NCI-H1436 treated with DMSO at 0.1 percent for 48 hours (cell line): ENCODE measurements at places on chromosomes 1 and 21.

GRCh38 chr1:76080552-76081079 is 6.1 kb downstream of the ST6GALNAC3 start:
- no peak for DNase-seq

GRCh38 chr1:38000529-38001455 is 4.5 kb downstream of the FHL3 start:
- no peak for DNase-seq

DNA sequence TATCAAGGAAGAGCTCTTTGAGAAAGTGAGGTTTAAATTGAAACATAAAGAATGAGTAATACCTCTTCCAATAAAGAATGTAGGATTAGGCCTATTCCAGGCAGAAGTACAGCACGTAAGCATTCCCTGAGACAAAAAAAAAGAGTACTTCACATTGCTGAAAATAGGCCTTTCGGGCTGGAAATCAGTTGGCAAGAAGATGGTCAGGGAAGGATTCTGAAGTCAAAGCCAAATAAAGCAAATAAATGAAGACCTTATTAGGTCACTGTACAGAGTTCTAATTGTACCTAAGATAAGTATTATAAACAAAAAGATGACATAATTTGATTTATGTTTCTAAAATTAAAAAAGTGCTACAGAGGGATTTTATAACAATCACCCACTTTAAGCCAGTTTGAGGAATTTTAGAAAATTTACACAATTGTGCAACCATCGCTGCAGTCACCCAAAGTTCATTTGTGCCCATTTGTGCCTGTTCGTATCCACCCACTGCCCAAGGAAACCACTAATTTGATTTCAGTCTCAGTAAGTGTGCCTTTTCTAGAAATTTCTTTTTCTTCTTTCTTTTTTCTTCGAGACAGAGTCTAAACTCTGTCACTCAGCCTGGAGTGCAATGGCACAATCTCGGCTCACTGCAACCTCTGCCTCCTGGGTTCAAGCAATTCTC is 58.6 kb downstream of the FMO4 start:
- DNase-seq: no peak

DNA sequence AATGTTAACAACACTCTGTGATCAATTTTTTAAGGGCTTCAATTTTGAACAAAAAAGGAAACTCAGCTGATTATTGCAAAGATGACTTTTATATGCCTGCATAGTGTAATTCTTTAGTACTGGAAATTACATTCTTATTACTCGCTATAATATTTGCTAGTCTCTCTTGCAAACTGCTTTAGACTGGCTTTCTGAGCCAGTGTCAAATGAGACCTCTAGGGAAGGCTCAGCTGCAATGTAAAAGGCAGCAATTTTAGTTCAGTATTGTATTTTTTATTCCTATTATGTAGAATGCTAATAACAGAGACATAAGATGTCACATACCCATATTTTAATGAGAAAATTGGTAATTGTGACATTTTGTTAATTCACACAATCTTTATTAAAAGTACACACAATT is 338.1 kb upstream of the LYPLAL1 start:
- no peak for DNase-seq

DNA sequence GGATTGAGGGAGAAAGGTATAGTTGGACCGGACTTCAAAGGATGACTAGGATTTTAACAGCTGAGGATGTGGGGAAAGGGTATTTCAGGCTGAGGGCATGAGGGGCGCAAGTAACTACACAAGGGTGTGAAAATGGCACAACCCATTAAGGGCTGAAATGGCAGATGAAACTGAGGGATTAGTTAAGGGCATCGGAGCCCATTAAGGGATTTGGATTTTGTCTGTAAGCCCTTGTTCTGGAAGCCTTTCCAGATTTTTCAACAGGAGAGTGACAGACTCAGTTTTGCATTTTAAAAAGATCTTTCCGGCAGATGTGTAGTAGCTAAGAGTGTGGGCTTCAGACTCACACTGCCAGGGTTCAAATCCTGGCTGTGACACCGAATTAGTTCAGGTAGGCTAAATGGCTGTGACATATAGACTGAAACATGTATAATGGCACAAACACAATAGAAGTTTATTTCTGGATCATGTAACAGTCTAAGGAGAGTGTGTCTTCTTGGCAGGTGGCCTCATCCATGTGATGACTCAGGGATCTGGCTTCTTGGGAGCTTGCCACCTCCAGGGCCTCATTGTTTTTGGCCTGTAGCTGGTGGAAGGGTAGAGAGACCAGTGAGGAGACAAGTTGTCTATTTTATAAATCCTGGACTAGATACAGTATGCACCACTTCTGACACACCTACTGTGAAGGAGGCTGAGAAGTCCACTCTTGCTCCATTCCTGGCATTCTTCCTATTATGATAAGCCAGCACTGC is 49.6 kb downstream of the UBE2T start:
- no peak for DNase-seq

DNA sequence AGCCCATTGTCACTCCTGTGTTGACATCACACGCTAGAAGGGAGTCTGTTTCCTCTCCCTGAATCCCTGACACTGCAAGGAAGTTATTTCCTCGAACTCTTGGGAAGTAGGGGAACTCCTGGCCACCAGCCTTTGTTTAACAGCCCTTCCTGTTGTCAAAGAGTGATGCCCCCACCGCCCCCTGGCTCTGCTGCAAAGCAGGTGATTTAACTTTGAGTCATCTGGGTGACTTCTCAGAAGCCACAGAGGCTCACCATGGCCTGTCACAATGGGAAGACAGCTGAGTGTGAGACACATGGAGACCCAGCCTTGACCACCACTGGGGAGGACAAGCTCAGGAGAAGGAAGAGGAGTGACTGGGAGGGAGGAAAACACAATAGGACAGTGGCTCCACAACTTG is 182.8 kb downstream of the PSMG1 start:
- no peak for DNase-seq

- no peak for DNase-seq
Observed at GRCh38 chr1:84693005-84693404, 2.7 kb upstream of the SSX2IP start.

DNA sequence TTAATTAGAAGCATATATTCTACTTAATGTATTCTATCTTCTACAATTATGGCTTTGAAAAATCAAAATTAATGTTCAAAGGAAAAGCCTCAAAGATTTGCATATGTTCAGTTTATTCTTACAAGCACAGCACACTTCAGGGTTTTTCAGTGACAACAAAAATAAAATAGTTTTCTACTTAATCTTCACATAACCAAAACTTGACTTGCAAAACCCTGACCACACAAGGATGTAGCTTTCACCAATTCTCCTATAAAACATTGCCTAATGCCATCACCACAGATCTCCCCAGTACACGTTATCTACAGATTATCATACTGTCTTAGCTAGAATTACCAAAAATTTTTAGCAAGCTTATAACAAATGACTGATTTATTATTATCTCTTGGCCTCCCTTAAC is 23.3 kb downstream of the LPAR3 start:
- no peak for DNase-seq

DNA sequence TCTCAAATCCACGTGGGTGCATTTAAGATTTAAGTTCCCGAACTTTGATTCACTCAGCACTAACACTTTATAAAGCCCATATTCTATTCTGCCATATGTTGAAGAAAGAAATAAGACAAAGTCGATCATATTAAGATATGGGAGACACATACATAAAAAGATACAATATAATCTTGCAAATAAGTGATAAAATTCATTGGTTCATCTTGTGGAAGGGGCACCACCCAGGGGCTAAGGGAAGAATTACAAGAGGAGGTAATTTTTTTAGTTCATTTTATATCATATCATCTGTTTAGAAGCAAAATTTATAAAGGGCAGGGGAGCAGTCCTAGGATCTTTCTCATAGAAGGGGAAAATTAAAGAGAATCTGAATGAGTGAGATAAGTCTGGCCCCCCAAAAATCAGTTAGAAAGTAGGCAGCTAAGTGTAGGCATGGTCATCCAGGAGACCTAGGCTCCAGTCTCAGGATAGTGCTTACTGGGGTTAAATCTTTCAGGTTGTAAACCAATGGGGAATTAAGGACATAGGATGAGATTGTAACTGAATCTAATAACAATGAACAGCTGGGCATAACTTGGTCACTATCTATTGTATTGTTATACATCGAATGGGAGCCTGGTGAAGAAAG is 124.2 kb upstream of the L1TD1 start:
- no peak for DNase-seq

DNA sequence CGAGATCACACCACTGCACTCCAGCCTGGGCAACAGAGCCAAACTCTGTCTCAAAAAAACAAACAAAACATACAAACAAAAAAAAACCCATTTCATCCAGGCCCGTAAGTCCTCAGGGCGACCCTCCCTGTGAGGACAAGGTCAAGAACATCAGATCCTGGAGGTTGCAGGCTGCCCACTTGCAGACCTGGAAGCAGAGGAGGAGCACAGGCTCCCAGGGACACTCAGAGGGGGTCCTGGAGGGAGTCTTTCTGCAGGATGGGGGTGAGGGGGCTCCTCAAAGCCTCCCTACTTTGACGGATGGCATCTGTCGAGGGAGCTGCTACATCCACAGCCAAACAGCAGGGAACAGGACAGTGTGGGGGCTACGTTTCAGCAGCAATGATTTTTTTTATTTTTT is 47.2 kb downstream of the RIPK4 start:
- no peak for DNase-seq

DNA sequence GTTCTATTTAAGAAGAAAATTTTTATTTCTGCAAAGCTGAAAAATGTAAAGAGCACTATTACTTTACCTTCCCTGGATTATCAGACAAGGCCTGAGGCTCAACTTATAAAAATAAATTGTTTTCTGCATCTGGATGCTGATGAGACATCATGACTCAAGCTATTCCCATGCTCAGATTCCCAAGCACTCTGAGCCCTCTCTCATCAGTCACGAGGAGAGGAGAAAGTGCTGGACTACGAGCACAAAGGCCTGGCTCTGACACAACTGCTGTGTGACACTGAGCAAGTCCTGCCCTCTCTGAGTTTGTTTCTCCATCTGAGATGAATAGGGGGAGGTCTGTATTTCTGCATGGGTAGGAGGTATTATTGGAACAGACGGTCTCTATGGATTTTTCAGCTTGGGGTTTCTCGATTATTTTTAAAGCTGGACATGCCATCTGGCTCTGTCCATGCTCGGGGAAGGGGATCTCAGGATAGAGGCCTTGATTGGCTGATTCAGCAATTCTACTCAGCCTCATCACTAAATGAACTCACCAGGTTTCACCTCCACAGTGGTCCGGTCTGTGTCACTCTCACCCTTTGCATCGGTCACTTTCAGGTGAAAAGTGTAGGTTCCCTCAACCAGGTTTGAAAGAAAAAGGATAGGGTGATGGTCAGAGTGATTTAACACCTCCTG is 107.7 kb downstream of the KIAA0319L start:
- DNase-seq: no peak

DNA sequence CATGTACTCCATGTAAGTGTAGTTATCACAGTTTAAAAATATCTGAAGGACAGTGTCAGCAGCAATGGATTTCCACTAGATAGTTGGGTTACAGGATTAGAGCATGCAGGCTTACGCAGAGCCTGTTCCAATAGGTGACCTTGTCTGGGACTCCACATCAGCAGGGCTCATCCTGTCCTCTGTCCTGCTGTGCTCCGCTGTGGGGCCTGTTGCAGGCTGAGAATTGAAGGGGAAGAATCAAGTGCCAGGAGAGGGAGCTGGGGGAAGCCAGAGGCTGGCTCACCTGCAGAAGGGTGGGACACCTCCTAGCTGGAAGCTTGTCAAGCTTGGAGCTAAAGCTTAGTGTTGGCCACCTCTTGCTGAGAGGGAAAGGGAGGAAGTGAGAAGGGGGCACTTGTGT is 62.8 kb downstream of the XCL2 start:
- DNase-seq: no peak

DNA sequence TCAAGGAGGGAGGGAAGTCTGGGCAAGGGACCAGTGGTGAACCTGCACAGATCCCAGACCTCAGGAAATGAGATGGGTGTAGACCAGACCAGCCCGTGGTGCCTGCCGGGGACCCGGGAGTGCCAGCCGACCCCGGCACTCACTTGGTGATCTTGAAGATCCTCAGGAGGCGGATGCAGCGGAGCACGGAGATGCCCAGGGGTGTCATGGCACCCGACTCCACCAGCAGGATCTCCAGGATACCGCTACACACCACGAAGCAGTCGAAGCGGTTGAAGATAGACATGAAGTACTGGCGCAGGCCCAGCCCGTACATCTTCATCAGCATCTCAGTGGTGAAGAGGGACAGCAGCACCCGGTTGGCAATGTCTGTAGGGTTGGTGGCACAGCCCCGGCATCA is 34.5 kb downstream of the CACNA1S start:
- no peak for DNase-seq

DNA sequence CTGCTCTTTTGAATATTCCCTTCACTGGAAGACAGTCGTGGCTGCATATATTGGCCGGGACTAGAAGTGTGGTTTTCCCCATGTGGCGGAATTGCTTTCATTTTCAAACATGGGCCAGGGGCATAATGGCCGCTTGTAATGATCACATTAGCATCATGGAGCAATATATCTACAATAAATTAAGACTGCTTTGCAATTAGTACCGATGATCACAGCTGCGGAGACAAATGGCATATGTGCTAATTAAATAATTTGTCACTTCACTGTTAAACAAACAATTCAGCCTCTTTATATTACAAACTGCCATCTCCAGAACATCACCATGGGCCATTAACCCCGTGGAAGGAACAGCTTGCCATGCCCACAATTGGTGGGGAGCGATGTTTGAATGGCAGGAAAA is 68.2 kb upstream of the OLIG2 start:
- DNase-seq: no peak

GRCh38 chr1:67339623-67340343 is 32.1 kb downstream of the IL12RB2 start:
- no peak for DNase-seq

DNA sequence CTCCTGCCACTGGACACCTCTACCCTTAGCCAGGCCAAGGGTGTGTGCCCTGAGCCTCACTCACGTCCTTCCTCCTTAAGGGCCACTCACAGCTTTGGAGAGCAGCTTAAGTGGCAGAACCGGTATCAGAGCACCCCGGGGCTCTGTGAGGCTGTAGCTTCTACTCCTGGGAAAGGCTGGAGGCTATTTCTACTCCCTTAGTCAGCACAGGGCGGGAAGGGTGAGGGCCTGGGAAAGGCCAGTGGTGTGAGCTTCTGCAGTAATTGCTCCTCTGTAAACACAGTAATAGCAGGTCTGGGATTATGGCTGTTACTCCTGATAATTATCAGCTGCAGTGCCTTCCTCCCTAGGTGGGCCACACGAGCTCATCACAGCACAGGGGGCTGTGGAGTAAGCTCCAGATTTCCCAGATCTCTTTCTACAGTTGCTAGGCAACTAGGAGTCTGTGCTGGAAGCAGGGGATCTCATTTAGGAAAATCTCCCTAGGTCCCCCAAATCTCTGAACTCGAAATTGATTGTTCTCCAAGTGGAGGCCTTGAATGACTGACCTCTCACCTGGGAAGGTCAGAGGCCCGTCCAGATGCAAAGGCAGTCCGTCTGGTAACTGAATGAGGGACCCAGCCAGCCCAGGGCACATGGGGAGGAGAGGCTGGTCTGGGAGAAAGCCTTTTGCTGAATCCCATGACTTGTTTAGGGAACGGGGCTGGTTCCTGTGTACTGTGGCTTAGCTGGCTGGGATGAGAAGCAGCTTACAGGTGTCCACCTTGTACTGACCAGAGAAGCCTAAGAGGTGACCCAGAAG is 29.3 kb downstream of the IER5 start:
- DNase-seq: no peak

- DNase-seq: no peak
Observed at GRCh38 chr1:160858507-160858906, 4.2 kb downstream of the CD244 start.
